Activated T-cell treated with anti-CD3 and anti-CD28 coated beads, Interleukin-2, amount 50 U/mL, for 24 hours (primary cell): ENCODE measurements at places on chromosomes 2 and 18.

DNA sequence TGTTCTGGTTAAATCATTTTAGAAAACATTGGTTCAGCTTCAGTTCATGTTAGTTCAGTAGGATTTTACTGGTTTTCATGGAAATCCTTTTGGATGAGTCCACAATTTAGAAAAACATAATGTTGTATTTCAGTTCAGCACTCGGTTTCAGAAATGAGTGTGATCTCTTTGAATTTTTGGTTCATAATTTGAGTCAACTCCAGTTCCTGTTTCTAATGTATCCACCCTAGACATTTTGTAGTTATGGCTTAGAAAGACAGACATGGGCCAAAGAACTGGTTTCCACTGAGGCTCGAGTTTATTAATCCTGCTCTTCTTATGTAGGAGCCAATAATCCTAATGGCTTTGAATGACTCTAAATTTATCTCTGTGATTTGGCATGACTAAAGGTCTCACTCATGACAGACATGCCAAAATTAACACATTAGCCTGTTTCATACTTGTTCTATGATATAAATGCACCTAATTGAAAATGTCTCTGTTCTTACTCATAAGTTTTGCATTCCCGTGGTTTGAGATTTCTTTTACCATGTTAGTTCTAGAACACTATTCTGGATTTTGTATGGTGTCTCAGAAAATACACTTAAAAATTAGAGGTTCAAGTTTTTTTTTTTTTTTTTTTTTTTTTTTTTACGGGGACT lies 82.3 kb upstream of the SPRED2 start:
- no peak overlapping the region for H3K27ac ChIP-seq
- H3K4me3 ChIP-seq: no peak overlapping the region
- H3K27me3 ChIP-seq: peaks cover 15% of the 10 kb centered on the region
- no peak for DNase-seq
- H3K36me3 ChIP-seq: no peaks in the 10 kb centered on the region

- H3K27me3 ChIP-seq: no peaks in the 10 kb centered on the region
- DNase-seq: no peak
- no peak overlapping the region for H3K27ac ChIP-seq
- no peaks in the 10 kb centered on the region for H3K4me1 ChIP-seq
- no peak overlapping the region for H3K4me3 ChIP-seq
These were observed 645.6 kb upstream of the ZNF804A start for GRCh38 chr2:183952741-183953140.

GRCh38 chr2:25293958-25294562 lies 47.7 kb downstream of the DNMT3A start:
- H3K36me3 ChIP-seq: peaks cover 83% of the 10 kb centered on the region
- peaks cover 62% of the 10 kb centered on the region for H3K4me1 ChIP-seq
- no peaks in the 10 kb centered on the region for H3K27me3 ChIP-seq
- DNase-seq: peak; percentile 57

- H3K27ac ChIP-seq: no peak overlapping the region
- peaks cover 9% of the 10 kb centered on the region for H3K4me1 ChIP-seq
- no peak for DNase-seq
- no peak overlapping the region for H3K4me3 ChIP-seq
These were observed 84.2 kb downstream of the DTNA start for GRCh38 chr18:34794348-34794747.

DNA sequence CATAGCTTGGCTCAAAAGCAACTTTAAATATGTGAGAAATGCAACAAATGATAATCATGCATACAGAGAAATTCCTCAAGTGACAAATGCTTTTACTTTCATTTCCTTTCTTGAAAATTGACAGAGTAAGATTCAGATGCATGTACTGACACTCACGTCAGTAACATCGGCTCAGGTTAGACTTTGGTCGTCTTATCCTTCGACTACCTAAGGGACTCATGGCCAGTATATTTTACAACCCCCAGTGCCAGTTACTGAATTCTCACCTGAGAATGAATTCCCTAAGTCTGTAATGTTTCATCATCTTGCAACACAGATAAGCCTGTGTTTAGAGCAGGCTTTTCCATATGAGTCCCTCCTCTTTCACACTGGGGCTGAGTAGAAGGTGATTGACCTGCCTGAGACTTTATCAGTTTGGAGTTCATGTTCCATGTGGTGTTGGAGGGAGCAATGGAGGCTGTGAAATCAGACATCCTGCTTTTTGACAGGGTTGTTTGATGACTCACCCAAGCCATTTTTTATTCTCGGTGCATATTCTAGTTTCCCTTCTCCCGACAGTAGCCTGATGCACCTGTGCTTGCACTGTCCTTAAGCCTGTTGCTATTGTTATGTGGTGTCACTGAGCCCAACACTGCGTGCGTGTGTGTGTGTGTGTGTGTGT lies 30.5 kb upstream of the ATP8B1 start:
- peaks cover 3% of the 10 kb centered on the region for H3K36me3 ChIP-seq
- peaks cover 40% of the 10 kb centered on the region for H3K4me1 ChIP-seq
- H3K27ac ChIP-seq: peak overlapping the region; percentile 85
- H3K27me3 ChIP-seq: peaks cover 41% of the 10 kb centered on the region
- no peak for DNase-seq

DNA sequence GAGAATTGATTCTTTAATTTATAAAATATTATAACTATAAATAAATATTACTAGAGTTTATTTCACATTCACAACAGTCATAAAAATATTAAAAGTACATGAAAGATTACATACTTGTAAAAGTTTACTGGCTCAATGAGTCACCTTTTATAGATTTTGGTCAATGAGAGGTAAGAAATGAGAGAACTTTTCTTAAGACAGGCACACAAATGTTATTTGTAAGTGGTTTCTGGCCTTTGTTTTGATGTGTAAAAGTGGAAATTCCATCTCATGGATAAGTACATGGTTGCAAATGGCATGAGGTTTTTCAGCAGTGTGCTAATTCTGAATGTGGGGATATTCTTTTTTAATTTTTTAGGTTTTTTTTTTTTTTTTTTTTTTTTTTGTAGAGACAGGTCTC lies 63.8 kb downstream of the TTC27 start:
- no peaks in the 10 kb centered on the region for H3K27me3 ChIP-seq
- H3K4me3 ChIP-seq: no peak overlapping the region
- H3K4me1 ChIP-seq: peaks cover 12% of the 10 kb centered on the region
- no peak for DNase-seq

- no peak overlapping the region for H3K27ac ChIP-seq
- peak overlapping the region; percentile 60 for H3K4me3 ChIP-seq
- no peak for DNase-seq
- peaks cover 84% of the 10 kb centered on the region for H3K27me3 ChIP-seq
These were observed 2.6 kb downstream of the NRP2 start for GRCh38 chr2:205684871-205685313.

- peaks cover 20% of the 10 kb centered on the region for H3K4me1 ChIP-seq
- H3K4me3 ChIP-seq: no peak overlapping the region
- peaks cover 68% of the 10 kb centered on the region for H3K27me3 ChIP-seq
- H3K27ac ChIP-seq: no peak overlapping the region
These were observed 63.0 kb downstream of the ADNP2 start for GRCh38 chr18:80172056-80172455.

DNA sequence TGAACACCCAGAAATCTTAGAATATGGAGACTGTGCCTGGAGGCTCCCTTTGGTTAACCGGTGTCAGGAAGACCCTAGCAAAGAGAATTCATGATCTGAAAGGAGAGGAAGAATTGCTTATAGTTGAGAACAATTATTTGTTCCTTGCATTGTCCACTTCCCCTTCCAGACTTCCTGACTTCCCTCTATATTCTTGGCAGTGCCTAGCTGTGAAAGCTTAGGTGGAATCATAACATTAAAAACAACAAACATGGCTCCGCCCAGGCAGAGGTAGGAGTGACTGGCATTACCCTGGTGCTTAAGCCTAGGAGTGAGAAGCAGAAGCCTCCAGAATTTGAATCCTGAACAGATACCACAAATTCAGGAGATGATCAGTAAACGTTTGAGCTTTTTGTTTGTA lies 1.9 kb downstream of the TTL start:
- H3K36me3 ChIP-seq: peaks cover 56% of the 10 kb centered on the region
- H3K4me1 ChIP-seq: peaks cover 59% of the 10 kb centered on the region
- peak overlapping the region; percentile 94 for H3K4me3 ChIP-seq
- no peak overlapping the region for H3K27ac ChIP-seq
- no peak for DNase-seq

- no peak for DNase-seq
- H3K36me3 ChIP-seq: no peaks in the 10 kb centered on the region
- peaks cover 23% of the 10 kb centered on the region for H3K27me3 ChIP-seq
- H3K27ac ChIP-seq: no peak overlapping the region
These were observed 154.8 kb upstream of the ZNF236 start for GRCh38 chr18:76667603-76668002.

- no peak overlapping the region for H3K27ac ChIP-seq
- H3K4me3 ChIP-seq: no peak overlapping the region
- H3K36me3 ChIP-seq: no peaks in the 10 kb centered on the region
- no peaks in the 10 kb centered on the region for H3K27me3 ChIP-seq
- DNase-seq: no peak
These were observed 394.5 kb upstream of the CHAC2 start for GRCh38 chr2:53373126-53373525.

GRCh38 chr2:109110170-109110569 lies 18.8 kb upstream of the SH3RF3 start:
- no peak overlapping the region for H3K27ac ChIP-seq
- H3K27me3 ChIP-seq: peaks cover 3% of the 10 kb centered on the region
- no peak for DNase-seq
- H3K36me3 ChIP-seq: no peaks in the 10 kb centered on the region

GRCh38 chr2:137771064-137771463 lies 193.2 kb upstream of the HNMT start:
- no peaks in the 10 kb centered on the region for H3K36me3 ChIP-seq
- no peak overlapping the region for H3K27ac ChIP-seq
- no peaks in the 10 kb centered on the region for H3K27me3 ChIP-seq
- H3K4me1 ChIP-seq: no peaks in the 10 kb centered on the region

DNA sequence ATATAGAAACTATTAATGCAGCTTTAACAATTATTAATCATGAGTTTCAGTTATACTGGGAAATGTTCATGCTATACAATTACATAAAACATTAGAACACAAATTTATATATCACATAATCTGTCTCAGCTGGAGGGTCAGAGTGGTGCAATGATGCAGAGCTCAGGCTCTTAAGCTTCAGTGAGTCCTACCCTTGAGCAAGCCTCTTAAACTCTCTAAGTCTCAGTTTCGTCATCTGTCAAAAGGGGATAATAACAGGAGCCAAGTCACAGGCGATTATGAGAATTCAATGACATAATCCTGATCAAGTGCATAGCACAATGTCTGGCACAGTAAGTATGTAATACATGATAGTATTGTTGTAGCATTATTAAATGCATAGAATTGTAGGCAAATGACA lies 46.0 kb downstream of the LAMA1 start:
- DNase-seq: no peak
- no peaks in the 10 kb centered on the region for H3K27me3 ChIP-seq

DNA sequence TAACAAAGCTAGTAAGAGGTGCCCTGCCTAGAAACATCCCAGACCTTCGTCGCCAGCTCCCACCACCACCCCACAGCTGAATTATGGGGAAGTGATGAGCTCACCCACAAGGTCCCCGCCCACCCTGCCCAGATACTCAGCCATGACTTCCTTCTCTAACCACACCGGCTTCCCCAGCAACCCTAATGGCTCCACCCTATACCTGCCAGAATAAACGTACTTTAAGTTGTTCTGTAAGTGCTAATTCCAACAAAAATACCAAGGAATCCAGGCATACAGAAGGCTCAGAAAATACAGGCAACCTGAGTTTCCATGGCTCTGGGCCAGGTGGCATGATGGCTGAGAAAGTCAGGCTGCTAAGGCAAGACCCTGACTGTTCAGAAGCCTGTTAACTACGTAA lies 39.1 kb downstream of the TMEM163 start:
- no peak overlapping the region for H3K4me3 ChIP-seq
- H3K36me3 ChIP-seq: no peaks in the 10 kb centered on the region
- H3K4me1 ChIP-seq: peaks cover 64% of the 10 kb centered on the region
- peak; percentile 42 for DNase-seq
- H3K27ac ChIP-seq: no peak overlapping the region
- peaks cover 13% of the 10 kb centered on the region for H3K27me3 ChIP-seq

DNA sequence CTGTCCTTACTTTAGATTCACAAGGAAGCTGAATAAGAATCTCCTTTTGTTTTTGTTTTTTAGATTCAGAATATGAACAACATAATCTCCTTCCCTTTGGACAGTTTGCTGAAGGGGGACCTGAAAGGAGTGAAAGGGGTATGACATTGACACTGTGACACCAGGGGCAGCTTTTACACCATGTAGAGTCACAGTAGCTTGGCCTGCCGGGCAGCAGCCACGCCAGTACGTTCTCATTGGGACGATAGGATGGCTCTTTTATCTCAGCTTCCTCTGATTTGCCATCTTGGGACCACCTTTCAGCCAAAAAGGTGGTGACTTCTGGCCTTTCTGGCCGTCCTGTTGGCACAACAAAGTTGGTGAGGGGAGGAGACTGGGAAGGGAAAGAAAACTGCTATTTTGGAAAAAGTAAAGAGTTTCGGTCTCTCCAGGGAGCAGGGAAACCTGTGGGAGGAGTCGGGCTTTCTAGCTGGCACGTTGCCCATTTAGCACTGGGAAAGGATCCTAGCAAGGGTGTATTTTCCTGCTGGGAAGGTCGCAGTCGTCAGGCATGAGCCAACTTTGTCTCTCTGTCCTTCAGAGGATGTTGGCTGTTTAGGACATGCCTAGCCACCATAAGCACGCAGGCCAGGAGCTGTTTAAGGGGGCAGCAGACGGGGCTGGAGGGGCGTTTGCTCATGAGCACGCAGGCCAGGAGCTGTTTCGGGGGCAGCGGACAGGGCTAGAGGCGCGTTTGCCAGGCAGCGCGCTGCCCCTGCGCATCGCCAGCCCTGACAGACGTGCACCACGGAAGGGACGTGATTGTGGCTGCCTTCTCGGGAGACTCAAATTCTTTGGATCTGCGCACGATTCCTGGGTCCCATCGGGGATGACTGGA lies 104.6 kb downstream of the ITGB1BP1 start:
- no peaks in the 10 kb centered on the region for H3K36me3 ChIP-seq
- no peak overlapping the region for H3K4me3 ChIP-seq
- DNase-seq: no peak

DNA sequence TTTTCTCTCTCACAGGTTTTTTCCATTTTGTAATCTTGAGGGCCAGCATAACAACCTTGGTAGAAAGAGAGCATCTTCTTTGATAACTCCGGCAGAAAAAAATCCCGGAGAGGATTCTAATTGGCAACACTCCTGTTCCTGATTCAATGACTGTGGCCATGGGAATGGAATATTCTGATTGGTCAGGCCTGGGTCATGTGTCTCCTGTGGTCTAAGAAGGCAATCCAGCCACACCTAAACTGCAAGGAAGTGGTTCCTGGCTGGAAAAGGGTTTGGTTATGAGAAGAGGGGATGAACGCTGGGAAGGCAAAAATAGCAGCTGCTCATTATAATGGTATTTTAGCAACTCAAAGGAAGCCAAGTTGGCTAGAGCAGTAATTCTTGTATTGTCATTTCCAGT lies 24.8 kb upstream of the ZNF638 start:
- no peak overlapping the region for H3K27ac ChIP-seq
- no peak for DNase-seq
- H3K4me3 ChIP-seq: no peak overlapping the region
- no peaks in the 10 kb centered on the region for H3K4me1 ChIP-seq

GRCh38 chr2:62923881-62924280 lies 126.7 kb upstream of the OTX1 start:
- H3K4me1 ChIP-seq: no peaks in the 10 kb centered on the region
- H3K27ac ChIP-seq: no peak overlapping the region
- peaks cover 35% of the 10 kb centered on the region for H3K36me3 ChIP-seq
- no peak for DNase-seq

- DNase-seq: no peak
- H3K36me3 ChIP-seq: no peaks in the 10 kb centered on the region
- H3K27ac ChIP-seq: no peak overlapping the region
- peaks cover 41% of the 10 kb centered on the region for H3K27me3 ChIP-seq
These were observed 119.4 kb downstream of the TMEM18 start for GRCh38 chr2:557635-558301.
